Cortex of kidney (tissue), 1 donor: ENCODE measurements at places on chromosomes 5 and 9.

- no peak for DNase-seq
Measured at GRCh38 chr9:93032545-93032944, 26.0 kb upstream of the SUSD3 start.

DNA sequence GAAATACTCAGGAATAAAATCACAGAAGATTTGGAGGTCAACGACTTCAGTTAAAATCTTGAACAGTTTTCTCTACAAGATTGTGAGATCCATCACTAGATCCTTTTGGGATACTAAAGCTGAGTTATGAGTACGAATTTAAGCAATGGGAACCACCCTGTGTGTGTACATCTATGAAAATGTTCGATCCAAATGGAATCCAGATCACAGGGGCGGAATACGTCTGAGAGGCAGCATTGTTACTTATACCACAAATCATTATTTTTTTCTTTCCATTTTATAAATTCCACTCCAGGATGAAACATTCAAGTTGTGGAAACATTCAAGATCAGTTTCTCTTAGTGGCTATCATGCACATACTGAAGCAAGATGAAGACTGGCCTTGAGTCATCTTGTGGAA is 239.3 kb upstream of the PAPPA start:
- DNase-seq: no peak

GRCh38 chr5:2166979-2167377 is 284.3 kb upstream of the IRX4 start:
- no peak for DNase-seq

DNA sequence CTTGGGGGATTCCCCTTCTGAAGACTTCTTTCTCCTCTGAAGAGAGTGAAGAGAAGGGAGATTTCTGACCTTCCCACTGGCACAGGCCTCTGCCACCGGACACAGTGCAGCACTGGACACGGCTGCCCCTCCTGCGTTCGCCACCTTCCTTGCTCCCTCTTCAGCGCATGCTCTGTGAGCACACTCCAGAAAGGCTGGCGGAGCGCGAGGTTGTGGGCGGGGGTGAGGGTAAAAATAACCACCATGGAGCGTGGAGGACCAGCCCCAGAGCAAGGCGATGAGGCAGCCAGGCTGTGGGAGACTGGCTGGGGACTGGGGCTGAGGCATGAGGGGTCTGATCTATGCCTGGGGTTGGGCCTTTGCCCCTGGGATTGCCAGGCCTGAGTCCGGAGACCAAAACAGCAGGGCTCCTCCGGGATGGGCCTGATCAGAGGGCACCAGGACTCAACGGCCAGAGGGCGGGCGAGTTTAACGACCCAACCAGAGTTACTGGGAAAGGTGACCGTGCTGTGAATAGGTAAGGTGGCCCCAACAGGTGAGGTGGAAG is 97.2 kb downstream of the ROR2 start:
- DNase-seq: no peak

DNA sequence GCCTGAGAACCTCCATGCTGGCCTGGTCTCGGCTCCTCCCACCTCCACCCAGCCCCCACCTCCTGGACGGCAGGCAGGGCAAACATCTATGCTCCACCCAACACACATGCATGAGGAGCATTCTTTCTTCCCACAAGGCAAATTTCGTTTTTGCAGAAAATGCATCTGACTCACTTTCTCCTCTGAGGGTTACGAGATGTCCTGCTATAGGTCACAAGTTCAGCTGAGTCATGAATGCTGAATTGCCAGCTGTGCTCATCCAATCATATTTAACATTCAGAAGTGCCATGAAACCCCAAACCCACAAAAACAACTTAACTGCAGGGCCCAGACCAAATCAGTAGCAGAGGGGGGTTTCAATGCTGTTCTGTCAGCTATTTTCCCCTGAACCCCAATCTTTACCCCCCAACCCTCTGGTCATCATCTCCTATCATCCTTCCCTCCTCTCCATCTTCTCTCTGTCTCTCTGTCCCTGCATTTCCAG is 39.0 kb upstream of the OSMR start:
- no peak for DNase-seq

DNA sequence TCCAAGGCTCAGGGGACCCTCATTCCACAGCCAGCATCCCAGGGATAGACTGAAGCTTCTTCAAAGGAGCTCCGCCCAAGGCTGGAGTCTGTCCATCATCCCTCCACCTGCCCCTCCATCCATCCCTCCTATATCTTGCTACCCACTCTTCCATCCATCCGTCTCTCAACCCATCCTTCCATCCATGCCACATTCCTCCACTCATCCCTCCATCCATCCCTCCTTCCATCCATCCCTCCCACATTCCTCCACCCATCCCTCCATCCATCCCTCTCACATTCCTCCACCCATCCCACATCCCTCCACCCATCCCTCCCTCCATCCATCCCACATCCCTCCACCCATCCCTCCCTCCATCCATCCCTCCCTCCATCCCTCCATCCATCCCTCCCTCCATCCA is 5.5 kb upstream of the VAV2 start:
- no peak for DNase-seq

GRCh38 chr9:104463864-104464263 is 40.2 kb upstream of the OR13F1 start:
- no peak for DNase-seq
